GM19239 (cell line): ENCODE measurements at places on chromosomes 6 and 20.

GRCh38 chr6:98946266-98946878 is 1.4 kb downstream of the FBXL4 start:
- no peak for DNase-seq

DNA sequence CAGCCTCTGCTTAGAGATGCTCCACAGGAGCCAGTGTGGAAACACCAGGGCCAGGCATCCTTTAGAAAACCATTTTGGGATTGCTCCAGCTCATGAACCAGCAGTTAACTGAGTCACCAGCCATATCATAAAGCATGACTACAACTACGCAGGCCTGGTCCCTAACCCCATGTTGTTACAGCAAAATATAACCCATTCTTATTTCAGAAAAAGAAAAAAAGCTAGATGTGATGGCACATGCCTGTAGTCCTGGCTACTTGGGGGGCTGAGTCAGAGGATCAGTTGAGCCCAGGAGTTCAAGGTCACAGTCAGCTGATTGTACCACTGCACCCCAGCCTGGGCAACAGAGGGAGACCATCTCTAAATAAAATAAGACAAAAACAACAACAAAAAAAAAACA is 36.8 kb downstream of the C6orf15 start:
- DNase-seq = no peak

- no peak for DNase-seq
These were observed 2.1 kb upstream of the DIDO1 start for GRCh38 chr20:62928246-62928939.

GRCh38 chr20:37276494-37277252 is 12.8 kb upstream of the MANBAL start:
- peak; percentile 61 for DNase-seq

- no peak for DNase-seq
These were observed 6.1 kb upstream of the SFT2D1 start for GRCh38 chr6:166348305-166348949.

DNA sequence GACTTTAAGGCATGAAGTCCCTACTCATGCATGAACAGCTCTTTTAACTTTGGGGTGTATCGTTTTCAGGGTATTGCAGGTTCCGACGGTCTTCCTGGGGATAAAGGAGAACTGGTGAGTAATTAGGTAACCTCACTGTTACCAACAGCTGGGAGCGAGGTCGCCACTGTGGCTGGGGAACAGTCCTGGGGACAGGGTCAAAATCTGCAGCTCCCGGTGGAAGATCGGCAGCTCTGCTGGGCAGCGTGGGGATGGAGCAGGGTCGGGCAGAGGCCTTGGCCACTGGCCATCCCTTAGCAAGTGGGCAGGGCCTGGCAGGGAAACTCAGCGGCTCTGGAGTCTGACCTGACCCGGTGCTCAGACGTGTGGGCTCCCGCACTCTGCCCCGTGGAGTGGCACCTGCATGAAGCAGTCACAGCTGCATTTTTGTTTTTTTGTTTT is 16.1 kb downstream of the COL9A3 start:
- no peak for DNase-seq

DNA sequence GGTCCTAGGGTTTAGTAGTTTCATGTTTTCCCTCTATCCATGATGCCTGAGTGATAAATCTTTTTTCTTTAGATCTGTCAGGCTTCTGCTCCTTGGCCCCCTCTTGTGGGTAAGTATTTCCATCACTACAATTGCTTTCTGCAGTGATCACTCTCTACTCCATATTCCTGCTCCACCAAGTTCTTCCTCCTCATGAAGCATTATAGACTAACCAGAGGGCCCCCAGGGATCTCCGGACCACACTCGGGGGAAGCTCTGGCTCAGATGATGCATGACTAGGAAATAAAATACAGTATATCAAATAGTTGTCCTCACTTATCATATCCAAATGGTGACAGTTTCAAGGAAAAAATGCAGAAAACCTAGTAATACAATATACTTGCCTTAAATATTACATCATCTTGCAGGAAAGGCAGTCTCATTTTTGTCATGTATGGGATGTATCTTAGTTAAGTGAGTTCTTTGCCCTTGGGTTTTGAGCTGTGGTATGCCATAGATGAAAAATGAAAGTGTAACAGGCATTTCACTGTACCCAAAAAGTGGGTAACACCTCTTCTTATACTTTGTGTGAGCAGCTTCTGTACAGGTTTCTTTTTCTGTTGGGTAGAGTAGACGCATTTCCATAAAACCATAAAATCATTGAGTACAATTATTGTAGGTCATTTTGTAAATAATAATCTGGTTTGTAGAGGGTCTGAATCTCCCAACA is 200.9 kb upstream of the EYA4 start:
- no peak for DNase-seq

DNA sequence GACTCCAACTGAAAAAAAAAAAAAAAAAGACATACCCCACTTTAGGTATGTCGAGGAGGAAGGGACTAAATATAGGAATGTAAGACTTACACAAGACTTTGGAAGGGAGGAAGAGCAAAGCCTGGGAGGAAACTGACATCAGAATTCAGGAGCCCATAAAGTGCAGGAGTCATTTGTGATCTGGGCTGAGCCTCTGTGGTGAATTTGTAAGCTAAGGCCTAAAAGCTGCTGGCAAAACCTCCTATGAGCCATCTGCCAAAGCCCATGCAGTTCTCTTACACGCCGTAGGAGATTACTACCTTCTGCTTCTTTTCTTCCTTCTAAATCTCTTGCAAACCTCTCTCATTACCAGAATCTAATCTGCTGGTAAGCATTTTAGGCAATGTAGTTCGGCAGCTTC is 52.0 kb upstream of the THEMIS start:
- no peak for DNase-seq
